Panc1 (cell line): ENCODE measurements at places on chromosomes 11 and 22. TPM values are rescaled to one million over a fixed set of nuclear protein-coding genes. Genes with fewer than 3 reads are reported as not detected.

DNA sequence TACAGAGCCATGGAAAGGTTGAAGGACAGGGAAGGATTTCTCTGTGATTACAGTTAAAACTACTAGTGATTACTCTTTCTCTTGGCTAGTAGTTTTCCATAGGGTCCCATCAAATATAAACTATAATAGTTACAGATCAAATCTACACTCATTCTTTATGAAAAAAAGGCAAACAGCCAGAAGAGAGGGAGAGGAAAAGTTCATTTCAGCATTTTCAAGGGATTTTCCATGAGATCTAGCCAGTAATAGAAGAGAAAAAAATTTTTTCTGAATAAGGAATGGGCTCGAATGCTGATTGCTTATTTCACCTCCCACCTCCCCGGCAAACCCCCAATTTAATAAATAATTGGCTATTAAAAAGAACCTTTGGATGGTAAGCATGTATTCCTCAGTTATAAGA, 74.8 kb upstream of the BLID start:
- no peak for DNase-seq

GRCh38 chr22:27881421-27881820, 37.6 kb downstream of the PITPNB start:
- no peak for DNase-seq

DNA sequence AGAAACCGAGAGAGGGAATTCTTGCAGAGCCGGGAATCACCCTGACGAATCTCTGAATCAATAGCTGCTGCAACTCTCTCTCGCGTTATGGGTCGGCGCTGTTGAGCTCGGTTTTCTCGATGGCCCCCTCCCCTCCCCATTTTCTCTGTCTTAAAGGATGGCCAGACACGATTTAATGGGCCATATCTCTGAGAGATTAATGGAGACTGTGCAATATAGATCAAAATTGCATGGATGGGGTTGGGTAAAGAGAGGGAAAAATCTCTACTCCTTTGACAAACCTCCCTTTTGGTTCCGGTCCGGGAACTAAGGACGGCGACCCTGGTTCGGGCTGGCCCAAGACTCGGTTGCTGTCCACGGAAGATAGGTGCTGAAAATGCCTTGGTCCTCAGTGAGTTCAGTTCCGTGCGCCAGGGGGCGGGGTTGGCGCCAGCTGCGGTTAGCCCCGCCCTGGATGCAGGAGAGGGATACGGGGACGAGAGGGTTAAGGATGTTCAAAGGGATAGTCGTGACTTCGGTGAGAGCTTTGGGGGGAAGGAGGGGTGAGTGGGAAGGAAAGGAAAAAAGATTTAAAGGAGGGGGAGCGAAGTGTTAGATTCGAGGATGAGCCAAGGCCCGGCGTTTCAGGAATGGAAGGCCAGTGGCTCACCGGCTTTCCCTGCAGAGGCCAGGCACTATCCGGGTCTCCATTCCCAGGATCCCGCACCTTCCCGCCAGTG, 103.6 kb upstream of the HSD17B12 start:
- DNase-seq = no peak

The PNPLA3 gene
- total RNA-seq = 4.9 TPM

DNA sequence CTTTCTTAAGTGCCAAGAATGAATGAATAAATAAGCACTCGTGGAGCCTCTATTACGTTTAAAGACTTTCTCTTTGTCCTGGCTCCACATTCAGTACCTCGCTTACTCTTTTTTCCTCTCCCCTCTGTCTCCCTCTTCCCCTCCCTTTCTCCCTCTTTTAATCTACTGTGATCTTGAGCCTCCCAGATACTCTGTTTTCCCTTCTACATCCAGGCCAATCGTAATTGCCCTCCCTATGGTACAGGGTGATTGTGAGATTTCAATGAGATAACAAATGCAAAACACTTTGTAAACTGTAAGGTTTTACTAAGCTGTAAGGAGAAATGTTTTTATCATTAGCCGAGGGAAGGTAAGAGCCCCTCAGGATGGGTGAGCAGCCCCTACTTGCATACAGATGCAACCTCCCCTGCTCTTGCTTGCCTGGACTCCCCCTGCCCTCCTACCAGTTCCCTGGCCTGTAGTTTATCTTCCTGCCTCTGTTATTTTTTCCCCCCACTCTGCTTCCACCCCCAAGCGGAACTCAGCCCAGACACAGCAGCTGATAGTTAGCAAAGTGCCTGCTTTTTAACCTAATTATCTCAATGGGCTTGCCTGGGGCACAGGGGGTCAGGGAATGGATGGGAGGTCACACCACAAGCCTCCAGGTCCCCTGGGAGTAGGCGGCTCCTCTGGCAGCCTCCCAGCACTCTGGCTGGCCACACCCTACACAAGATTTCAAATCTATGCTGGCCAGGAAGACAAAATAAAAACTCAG, 76.9 kb upstream of the CADM1 start:
- no peak for DNase-seq

GRCh38 chr11:17020831-17021230, 6.6 kb upstream of the PLEKHA7 start:
- no peak for DNase-seq
